ENCODE measurements at places on chromosomes 13 and 19.
A peak's percentile ranks its signal among the peaks of the same experiment; 100 is the strongest.

DNA sequence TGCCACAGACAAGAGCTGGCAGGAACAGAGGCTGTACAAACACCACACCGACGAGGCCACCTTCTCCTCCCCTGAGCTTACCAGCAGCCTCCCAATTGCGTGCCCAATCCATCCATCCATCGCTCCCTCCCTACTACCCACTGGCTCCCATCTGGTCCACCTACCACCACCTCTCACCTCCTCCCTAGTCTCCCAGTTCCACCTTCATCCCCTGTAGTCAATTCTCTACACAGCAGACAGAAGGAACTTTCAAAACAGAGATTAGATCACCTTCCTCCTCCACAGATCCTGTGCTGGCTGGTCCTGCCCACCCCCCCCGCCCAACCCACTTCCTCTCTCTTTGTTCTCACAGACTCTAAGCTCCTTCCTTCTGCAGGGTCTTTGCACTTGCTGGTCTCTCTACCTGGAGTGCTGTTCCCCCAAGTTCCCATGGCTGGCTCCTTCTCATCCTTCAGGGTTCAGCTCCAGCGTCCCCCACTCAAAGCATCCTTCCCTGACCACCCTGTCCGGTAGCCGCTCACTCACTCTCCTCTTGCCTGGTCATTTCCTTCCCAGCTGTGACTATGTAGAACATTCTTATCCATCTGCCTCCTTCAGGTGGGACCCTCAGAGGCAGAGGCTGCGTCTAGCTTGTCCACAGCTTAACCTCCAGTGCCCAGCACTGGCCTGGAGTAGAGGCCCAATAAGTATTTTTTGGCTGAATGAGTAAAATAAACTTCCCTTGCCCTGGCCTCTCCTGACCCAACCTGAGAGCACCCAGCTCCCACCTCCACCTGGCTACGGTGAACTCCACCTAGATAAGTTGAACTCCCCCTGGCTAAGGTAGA is 23.0 kb downstream of the PIN1 start:
- no peak for DNase-seq

- no peak for DNase-seq
Measured at GRCh38 chr13:49679246-49679645, 12.0 kb downstream of the EBPL start.

DNA sequence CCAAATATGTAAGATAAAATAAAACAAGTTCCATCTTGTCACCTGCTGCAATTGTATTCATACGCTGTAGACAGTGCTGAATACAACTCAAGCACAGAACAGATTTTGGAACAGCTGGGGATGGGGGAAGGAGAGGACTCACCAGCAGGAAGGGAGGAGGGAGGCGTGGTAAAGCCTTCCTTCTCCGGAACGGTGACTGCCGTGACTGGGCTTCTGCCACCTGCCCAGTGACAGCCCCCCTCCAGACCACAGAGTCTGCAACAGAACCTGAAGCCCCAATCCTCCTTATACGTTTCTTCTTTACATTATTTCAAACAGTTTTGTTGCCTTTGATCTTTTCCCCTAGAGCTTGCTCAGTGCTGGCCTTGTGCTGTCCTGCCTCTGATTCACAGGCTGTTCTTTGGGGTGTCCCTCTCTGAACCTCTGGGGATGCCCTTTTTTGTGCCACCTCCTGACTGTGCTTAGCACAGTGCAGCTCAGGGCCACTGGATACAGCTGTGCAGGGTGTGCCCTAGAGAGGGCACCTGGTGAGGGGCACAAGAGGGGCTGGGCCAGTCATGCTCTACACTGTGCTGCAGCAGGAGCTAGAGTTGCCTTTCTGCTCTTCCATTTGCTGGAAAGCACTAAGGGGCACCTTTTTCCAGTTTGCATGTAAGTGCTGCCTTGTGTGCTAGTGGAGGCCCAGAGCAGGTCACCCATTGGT is 213.0 kb downstream of the ZIC5 start:
- no peak for DNase-seq

- DNase-seq, result no peak
Measured at GRCh38 chr13:48404952-48405351, 8.0 kb downstream of the LPAR6 start.

- DNase-seq, result no peak
Measured at GRCh38 chr19:36748431-36749275, 24.0 kb downstream of the ZNF850 start.

DNA sequence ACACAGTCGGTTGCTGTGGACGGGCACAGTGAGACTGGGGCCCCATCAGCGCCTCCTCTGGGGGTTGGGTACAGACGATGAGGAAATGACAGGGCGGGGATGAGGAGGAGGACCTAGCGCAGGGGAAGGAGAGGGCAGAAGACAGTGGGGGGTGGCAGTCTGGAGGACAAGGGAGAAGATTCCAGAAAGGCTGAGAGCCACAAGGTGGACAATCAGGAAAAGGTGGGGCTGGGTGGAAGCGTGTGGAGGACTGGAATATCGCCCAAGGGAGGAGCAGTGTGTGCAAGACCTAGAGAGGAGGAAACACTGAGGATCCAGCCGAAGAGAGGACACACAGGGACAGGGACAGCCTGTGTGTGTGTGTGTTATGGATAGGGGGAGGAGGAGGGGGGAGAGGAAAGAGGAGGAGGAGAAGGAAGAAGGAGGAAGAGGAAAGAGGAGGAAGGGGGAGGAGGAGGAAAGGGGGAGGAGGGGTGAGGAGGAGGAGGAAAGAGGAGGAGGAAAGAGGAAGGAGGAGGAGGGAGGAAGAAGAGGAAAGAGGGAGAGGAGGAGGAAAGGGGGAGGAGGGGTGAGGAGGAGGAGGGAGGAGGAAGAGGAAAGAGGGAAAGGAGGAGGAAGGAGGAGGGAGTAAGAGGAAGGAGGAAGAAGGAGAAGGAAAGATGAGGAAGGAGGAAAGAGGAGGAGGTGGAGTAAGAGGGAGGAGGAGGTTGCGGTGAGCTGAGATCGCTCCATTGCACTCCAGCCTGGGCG is 15.8 kb upstream of the GARIN5A start:
- DNase-seq, result no peak

DNA sequence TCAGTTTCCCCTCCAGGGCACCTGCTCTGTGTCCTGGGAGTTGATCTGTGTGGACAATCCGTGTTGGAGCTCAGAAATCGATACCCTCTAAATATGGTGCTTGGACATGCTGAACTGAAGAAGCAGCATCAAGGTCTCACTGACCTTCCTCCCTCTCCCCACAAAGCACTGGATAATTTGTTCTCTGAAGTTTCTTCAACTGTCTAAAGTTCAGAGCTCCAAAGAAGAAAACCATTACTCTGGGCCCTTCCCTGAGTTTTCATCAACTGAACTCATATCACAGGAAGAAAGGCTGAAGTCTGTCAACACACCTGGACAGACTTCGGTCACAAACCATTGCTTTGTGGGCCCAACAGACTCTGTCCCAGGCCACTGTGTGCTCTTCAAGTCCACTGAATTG is 132.1 kb downstream of the RGCC start:
- DNase-seq, result no peak

GRCh38 chr13:21594715-21595545 is 9.0 kb downstream of the MICU2 start:
- no peak for DNase-seq

DNA sequence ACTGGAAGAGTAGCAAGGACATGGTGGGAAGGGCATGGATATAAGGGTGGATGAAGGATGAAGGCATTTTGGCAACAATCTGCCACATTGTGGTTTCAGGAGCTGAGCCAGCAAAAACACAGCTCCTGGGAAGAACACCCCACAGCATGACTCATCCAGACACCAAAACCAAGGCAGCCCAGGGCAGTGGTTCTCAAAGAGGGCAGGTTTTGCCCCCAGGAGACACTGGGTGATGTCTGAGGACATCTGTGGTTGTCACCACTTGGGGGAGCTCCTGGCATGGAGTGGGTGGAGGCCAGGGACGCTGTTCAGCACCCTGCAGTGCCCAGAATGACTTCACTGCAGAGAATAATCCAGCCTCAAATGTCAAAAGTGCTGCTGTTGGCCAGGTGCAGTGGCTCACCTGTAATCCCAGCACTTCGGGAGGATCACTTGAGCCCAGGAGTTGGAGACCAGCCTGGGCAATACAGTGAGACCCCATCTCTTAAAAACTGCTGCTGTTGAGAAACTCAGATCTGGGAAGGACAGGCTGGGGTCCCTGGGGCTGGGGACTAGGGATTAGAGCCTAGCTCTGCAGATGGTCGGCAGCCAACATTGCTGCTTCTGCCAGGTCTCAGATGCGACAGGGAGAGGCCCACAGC is 16.1 kb downstream of the ZFR2 start:
- DNase-seq, result peak; percentile 39

DNA sequence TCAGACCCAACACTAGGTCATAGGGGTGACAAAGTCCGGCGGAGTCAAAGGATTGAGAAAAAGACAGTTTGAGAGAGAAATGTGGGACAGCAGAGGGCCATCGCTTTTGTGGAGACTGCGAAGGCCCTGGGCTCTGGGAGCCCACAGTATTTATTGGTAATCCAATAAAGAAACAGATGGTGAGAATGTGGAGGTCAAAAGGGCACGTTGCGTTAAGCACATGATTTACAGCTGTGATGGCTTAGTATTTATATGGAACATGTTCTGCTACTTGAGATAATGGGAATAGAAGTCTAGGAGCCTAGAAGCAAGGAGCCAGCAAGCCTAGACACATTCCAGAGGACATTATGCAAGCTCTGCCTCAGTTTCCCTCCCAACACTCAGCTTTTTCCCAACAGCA is 2521.1 kb downstream of the PCDH9 start:
- DNase-seq, result no peak

DNA sequence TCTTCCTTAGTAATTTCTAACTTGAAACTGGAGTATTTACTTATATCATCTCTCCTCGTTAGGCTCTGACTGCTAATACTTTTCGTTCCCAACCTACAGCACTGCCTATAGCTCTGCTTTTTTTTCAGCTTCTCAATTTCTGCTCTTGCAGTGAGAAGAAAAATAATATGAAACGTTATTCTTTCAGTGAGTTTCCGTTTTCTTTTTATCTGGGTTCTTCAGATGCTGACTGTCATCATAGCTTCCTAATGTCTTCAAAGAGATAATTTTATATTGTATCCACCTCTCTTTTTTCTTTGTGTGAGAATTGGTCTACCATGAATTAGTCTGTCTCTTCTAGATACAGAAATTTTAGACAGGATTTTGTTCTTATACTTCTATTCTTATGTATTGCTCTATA is 454.9 kb downstream of the LMO7 start:
- DNase-seq, result no peak

GRCh38 chr13:108877300-108877699 is 247.9 kb downstream of the MYO16 start:
- DNase-seq, result peak; percentile 8

- no peak for DNase-seq
Measured at GRCh38 chr13:68748038-68748437, 1359.6 kb upstream of the ATXN8OS start.
